Hepatic stellate cell (primary cell): ENCODE measurements at places on chromosomes 6 and 20.

GRCh38 chr20:703006-703405 lies 27.4 kb upstream of the SCRT2 start:
- no peak for DNase-seq

GRCh38 chr6:166487148-166487547 lies 99.3 kb downstream of the RAMACL start:
- DNase-seq, result no peak

GRCh38 chr6:31170600-31170881 lies at the start of gene POU5F1:
Gene POU5F1, minus strand, starts transcription at chr6:31170682. Its CDS starts 62 bp downstream, at chr6:31170620.
- no peak for DNase-seq

DNA sequence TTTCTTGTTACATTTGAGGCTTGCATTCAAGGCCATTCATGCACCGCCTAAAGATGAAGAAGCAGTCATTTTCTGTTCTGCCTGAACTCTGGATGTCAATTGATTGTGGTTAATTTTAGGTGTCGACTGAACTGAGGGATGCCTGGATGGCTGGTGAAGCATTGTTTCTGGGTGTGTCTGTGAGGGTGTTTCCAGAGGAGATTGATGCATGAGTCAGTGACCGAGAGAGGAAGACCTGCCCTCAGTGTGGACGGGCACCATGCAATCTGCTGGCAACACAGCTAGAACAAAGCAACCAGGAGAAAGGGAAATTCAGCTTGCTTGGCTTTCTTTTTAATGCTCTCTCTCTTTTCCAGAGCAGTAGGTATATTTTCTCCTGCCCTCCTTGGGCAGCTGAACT lies 164.1 kb upstream of the ECI2 start:
- DNase-seq, result no peak

DNA sequence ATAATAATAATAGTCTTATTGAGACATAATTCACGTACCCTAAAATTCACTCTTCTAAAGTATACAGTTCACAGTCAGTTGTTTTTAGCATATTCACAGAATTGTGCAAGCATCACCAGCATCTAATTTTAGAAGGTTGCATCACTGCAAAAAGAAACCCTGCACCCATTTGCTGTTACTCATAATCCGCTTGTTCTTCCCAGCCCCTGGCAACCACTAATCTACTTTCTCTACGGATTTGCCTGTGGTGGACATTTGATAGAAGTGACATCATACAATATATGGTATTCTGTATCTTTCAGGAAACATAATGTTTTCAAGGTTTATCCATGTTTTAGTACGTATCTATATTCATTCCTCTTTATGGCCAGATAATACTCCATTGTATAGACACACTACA lies 41.5 kb upstream of the FAM184A start:
- DNase-seq, result peak; percentile 44

GRCh38 chr6:144776031-144776819 lies 491.1 kb downstream of the UTRN start:
- no peak for DNase-seq

DNA sequence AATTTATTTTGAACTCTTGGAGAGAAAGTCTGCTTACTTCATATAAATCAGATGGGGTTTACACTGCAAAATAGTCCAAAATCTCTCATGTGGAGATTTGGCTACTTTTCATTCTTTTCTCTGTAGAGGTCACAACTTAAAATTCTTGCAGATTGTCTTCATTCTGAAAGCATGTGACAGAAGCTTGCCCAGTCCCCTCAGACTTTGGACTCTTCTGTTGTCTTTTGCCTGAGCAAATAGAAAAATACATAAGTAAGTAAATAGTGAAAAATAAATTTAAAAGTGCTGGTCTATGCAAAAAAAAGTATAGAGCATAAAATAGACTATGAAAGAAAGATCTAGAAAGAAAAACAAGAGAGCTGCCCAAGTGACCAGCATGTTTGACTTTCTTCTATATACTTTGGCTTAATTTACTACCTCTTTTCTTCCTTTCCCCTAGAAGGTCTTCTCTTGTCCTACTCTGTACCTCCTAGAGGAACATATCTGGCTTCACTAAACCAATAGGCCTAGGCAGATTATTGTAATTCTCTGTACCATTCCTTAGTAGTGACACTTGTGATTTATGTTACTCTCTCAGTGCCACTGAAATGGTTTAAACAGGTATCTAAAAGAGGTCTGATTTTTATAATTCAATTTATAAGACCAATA lies 260.9 kb downstream of the TENT5A start:
- DNase-seq, result no peak

GRCh38 chr6:35973670-35974222 lies 50.7 kb downstream of the SLC26A8 start:
- DNase-seq, result no peak

DNA sequence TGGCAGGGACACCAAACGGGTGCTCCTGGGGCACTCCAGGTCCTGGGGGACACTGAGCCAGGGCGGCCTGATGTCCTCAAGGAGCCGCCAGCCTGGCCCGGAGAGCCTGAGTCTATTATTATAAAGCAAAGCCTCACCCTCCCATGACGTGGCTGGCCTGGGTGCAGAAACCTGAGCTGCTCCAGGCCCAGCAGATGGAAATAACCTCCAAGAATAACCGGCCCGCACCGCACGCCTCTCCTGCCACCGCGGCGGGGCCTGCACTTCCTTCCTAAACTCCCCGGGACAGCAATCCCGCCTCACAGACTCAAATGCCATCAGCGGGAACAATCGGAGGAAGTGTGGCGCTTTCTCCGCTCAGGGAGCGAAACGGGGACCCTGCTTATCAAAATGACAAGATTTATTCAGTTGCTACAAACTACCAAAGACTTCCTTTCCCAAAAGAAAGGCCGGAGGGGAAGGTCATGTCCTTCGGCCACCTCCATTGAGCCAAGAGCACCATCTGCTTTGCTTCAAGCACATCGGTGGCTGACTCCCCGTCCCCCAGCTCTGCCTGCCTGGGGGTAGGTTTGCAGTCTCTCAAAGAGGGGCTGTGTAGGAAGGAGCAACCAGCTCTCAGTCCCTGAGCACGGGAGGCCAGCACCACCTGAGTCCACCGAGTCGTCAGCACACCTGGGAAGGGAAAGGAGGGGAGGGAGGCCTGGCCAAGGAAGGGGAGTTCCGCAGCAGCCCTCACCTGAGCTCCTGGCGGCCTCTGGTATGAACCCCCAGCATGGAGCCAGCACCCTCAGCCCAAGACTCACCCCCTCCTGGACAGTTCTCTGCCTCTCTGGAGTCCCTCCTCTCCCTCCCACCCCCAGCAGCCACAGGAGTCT lies 78.6 kb upstream of the QKI start:
- peak; percentile 54 for DNase-seq

- DNase-seq, result no peak
Observed at GRCh38 chr20:38498909-38499308, 26.3 kb downstream of the RALGAPB start.

DNA sequence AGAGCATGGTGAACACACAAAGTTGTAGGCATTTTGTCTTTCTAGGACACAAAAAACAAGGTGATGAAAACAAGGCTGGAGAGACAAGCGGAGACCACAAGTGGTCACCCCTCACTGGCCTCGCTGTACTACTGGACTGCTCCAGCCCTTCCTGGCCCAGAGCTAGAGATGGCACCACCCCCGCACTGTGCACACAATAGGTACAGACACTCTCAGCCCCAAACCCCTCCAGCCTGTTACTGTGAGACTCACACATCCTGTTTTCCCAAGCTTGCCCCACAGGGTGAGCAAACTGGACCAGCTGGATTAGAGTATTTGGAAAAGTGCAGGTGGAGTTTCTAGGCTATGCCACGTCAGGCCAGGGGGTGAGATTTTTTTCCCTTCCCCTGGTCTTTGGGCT lies 8.4 kb upstream of the ZSWIM1 start:
- DNase-seq, result no peak

DNA sequence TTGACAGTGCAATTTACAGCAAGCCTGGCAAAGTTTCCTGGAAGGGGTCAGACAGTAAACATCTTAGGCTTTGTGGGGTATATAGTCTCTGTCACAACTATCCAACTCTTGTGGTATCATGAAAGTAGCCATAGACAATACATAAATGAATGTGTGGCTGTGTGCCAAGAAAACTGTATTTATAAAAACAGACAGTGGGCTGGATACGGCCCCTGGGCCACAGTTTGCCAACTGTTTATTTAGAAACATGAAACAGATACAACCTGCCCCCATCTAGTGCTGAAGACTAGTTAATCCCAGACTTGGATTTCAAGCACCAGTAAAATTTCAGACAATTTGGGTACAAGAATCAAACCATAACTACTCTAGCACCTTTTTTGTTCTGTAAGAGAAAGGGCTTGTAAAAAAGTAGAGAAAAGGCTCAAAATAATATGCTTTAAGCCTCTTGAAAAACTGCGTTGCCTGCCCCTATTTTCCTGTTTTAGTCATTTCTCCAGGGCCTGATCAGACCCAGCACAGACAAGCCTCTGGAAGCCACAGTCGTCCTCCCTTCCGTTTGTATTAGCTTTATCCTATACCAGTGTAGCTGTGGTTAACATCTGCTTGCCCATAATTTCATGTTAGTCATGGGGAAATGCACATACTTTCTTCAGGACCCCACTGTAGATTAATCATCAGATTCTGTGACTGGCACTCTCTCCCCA lies 30.8 kb downstream of the JAG1 start:
- no peak for DNase-seq

GRCh38 chr6:11215773-11216172 lies 16.7 kb downstream of the NEDD9 start:
- no peak for DNase-seq

DNA sequence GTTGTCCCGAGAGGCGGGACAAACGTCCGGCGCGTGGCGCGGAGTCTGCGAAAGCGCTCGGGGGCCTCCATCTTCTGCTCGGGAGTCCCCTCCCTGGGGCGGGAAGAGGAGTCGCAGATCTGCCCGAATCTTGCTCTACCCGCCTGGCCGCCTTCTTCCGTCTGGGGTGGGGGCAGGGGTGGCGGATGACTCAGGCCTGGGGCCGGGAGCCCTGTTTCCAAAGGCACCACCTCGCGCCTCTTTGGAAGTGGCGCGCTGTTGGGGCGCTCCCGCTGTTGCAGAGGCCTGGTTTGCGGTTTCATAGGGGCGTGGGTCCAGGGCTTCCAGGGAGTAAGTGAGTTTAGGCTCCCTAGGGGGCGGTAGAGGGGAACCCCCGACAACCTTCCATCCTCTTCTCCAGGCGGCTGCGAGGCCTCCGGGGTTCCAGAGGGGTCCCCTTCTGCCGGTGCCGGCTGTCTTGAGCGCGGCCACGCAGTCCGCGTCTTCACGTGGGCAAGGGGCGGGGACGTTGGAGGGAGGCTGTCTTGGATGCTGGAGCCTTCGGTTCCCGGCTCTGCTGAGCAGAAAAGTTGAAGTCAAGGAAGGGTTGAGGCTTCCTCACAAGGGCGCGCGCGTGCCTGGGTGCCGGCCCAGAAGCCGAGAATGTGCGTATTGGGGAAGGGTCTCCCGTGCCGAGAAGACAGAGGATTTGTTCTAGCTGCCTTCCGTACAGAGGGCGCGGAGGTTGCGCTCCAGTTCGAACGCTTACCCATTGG lies 2.6 kb upstream of the TFAP2C start:
- no peak for DNase-seq

DNA sequence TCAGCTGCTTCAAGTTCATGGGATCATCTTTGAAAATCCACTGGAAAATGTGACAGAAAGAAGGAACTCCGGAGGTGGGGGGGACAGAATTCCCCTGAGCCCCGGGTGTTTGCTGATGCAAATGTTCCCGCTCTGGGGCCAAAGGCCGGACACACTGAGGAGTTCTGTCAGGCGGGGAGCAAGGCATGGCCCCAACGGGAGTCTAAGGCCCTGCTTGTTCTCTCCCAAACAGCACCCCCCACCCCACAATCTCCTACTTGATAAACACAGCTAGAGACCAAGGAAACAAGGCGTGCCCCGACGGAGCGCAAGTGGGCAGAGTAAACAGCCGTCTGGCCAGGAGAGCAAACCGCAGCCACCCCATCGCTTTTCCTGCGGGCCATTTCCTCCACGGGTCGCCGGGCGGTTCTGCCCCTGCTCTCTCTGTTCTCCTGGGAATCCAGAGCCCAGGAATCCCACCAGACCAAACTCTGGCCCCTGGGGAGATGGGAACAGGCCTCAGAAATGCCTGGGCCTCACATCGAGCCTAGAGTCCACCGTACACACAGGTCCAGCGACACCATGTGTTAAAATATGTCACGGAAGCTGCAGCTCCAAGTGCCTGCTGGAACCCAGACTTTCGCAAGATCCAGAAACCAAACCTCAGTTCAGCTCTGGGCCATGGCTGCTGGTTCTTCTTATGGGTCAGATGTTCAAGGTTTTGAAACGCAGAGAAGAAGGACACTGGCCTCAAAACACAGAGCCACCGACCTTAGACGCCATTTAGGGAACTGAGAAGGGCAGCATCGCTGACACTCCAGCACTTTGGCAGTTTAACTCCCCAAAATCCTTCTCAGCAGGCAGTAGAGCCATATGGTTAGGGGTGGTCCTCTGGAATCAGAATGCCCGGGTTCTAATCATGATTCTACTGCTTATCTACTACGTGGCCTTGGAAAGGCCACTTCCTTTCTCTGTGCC lies 104.2 kb downstream of the PREX1 start:
- no peak for DNase-seq

- DNase-seq, result no peak
Observed at GRCh38 chr20:32213870-32214269, 6.2 kb downstream of the POFUT1 start.

GRCh38 chr6:51550243-51550642 lies 537.2 kb downstream of the PKHD1 start:
- no peak for DNase-seq
